Hindlimb muscle (tissue), 1 donor: ENCODE measurements at places on chromosomes 6 and 20.

GRCh38 chr6:129590408-129591022 is 119.5 kb downstream of the ARHGAP18 start:
- no peak for DNase-seq

DNA sequence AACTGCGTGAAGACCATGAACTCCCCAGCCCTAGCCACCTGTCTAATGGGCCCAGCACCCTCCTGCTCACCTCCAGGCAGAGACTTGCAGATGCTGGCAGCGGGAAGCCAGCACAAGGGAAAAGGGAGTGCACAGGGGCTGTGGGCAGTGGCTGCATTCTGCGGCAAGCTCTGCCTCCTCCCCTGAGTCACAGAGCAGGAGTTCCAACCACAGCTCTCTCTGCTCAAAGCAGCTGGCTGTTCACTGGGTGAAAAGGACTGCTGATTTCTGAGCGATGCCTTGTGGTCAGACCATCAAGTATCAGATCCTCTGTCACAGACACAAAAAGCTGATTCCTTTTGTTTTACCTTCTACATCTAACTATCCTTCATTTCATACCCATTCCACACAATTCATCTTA is 10.5 kb downstream of the NKX2-2 start:
- no peak for DNase-seq

GRCh38 chr6:97656236-97656635 is 373.2 kb upstream of the MMS22L start:
- DNase-seq: no peak

- DNase-seq: no peak
These were observed 72.9 kb upstream of the DSP start for GRCh38 chr6:7468382-7469081.

- no peak for DNase-seq
These were observed 201.4 kb downstream of the ARHGAP18 start for GRCh38 chr6:129508477-129509145.

DNA sequence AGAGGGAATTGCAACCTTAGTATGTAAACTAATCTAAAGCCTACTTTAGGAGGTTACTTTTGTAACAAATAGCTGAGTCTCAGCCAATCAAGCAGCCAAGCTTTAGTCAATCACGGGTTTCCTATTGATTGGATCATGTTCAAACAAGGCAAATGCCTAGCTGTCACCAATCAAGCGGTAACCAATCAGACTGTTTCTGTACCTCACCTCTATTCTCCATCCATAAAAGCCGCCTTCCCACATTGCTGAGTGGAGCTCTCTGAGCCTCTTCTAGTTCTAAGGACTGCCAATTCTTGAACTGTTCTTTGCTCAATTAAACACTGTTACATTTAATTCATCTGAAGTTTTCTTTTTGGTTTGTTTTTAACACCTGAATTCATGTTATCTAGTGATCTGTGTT is 148.4 kb upstream of the BMP5 start:
- no peak for DNase-seq

DNA sequence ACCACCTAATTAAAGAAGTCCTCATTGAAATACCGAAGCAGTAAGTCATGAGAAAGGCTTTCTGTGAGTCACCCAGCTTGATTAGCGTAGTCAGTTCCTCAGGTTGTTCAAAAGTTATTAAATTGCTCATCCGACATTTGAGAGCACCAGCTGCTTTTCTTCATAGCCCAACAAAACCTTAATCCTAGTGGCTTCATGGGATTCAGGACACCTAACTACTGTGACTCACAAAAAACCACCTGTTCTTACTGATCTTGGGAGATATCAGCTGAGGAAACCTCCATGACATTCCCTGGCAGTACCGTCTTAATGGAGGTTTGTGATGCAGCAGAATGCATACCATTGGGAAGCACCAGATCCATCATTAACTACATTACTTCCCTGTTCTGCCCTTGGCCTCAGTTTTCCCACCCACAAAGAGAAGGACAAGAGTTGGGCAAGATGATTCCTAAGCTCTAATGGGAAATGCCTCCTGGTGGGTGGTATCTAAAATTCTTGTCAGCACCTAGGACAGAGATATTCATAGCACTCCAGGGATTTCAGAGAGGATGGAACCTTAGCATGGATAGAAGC is 103.8 kb downstream of the KHDC1L start:
- no peak for DNase-seq

DNA sequence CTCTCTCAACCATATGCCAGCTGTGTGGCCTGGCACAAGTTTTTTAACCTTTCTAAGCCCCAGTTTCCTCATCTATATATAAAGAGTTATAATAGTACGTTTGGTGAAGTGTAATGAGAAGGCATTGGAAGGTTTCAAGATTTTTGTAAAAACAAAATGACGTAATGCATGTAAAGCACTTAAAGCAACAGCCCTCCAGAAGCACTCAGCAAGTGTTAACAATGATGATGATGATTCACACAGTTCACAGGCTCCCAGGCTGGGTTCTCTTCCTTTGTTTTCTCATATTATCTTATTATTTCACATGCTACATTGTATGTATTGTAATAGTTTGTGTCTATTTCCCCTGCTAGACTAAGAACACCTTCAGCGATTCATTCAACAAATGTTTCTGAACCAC is 6.2 kb downstream of the CEP250 start:
- DNase-seq: no peak

GRCh38 chr6:12022953-12023388 is 10.9 kb downstream of the HIVEP1 start:
- DNase-seq: no peak

- no peak for DNase-seq
These were observed 238.5 kb upstream of the HS3ST5 start for GRCh38 chr6:114581293-114581692.

DNA sequence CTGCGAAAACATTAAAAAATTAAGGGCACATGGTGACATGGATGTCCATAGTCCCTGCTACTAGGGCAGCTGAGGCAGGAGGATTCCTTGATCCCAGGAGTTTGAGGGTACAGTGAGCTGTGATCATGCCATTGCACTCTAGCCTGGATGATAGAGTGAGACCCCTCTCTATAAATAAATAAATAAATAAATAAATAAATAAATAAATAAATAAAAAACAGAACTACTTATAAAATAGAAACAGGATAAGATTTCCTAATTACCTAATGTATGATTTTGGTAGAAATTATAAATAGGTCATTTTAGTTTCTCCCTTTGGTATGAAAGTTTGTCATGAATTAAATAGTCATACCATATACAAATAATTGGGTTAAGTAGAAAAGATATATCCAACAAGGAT is 916.2 kb downstream of the GRIK2 start:
- DNase-seq: no peak

DNA sequence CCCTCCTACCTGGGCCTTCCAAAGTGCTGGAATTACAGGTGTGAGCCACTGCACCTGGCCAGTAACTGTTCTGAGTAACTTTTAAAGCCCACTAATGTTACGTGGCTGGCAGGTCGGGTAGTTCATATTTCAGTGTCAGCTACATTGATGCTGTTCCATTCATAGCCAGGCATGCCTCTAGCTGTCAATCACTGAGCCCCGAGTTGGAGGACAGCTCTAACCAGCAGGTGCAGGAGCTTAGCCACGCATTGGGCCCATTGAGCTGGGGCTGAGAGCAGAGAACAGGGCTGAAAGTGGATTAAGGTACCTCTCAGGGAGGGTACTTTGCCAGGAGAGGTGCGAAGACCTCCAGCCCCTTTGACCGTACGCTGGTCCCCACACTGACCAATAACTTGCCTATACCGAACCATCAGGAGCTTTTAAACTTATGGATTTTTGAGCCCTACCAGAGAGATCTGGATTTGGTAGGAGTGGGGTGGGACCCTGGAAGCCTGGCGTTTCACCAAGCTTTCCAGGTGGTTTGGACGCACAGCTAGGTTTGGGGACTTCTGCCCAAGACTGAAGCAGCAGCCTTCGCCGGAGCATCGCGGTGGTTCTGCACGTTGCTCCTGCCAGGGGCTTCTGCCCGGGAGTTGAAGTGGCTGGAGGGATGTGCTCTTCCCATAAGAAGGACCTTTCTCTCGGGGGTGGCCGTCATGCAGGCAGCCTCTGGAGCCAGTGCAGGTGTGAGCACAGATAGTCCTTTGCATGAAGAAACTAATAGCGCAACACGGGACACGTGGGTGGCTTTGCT is 82.6 kb downstream of the SERAC1 start:
- no peak for DNase-seq

DNA sequence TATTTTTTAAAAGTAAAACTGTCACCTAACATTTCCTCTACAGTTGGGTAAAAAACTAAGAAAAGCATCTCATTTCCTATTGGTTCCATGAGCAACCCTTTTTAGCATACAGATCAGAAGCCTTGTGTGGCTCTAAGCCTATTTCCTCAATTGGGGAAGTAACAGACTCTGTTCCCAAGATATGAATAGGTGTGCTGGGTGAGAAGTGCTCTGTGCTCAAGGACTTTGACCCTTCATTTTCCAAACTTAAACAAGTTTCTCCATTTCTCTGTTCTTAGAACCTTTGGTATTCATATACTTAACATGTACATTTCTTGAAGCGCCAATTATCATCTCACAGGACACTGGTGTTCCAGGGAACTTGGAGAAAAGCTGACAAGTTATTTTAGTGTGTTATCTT is 24.1 kb downstream of the CARMIL1 start:
- DNase-seq: no peak

- no peak for DNase-seq
These were observed 386.8 kb downstream of the HDGFL1 start for GRCh38 chr6:22956029-22956681.

- DNase-seq: peak; percentile 87
These were observed 44.9 kb downstream of the OR2B2 start for GRCh38 chr6:27867051-27867944.

DNA sequence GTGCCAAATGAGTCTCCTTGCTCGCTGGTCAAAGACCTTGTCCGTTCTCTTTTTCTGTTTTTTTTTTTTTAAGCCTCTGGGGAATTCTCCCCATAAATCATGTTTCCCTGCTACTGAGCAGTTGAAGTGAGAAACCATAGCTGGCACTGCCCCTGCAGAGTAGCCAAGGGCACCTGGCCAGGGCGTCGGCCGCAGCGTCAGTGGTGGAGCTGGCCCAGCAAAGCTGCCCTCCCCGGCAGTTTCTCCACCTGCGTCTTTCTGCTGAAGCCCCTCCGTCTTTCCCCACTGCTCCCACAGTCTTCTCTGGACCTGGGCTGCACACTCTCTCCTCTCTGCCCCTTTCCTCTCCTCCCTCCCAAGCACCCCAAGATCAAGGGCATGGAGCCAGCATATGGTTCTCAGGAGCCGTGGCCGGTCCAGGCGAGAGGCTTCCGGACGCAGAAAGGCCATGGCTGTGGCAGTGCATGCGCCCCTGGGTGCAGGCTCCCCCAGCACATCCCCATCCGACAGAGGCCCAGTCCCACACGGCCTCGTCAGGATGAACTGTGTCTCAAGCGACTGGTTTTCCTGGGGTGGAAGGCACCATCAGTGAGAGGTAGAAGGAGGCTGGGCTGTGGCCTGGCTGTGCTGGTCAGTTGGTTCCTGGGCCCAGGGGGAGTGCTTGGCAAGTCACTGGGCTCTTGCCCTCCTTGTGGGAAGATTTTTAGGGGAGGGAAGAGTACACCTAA is 218.1 kb downstream of the ERMARD start:
- DNase-seq: no peak

DNA sequence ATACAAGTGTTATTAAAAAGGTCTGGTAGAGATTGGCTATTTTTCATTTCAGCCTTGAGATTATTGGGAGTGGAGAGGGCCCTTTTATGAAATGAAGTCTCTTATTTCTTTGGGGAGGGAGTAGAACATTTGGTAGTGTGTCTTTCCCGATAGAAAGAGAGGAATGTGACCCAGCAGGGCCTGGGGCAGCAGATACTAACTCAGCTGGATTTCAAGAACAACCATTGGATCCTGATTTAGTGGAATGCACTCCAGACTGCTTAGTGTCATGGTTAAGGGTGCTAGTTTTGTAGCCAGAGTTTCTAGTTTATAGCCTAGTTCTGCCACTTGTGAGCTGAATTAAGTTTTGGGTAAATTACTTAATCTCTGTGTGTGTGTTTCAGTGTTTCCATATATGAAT is 18.4 kb upstream of the FLRT3 start:
- DNase-seq: no peak

DNA sequence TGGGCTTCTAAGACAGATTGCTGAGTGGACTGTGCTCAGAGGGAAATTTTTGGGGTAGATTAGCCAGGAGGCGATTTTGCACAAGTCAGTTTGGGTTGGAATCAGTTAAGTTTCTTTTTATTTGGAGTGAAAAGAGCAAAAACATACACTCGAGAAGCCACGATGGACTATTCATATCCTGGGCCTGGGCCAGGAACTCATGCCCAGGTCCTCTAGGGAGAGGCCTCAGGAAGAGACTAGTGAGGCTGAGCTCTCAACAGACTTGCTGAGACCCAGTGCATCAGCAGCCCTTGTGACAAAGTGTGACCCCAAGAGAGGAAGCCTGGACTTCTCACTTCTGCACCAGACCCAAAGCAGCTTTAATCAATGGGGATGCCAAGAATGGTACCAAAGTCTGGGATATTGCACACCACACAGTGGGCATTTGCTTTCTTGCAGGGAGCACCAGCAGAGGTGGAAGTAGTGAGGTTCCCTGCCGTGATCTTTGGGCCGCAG is 61.6 kb upstream of the MAFB start:
- DNase-seq: no peak

- DNase-seq: no peak
These were observed 11.5 kb upstream of the C6orf132 start for GRCh38 chr6:42153921-42154320.

DNA sequence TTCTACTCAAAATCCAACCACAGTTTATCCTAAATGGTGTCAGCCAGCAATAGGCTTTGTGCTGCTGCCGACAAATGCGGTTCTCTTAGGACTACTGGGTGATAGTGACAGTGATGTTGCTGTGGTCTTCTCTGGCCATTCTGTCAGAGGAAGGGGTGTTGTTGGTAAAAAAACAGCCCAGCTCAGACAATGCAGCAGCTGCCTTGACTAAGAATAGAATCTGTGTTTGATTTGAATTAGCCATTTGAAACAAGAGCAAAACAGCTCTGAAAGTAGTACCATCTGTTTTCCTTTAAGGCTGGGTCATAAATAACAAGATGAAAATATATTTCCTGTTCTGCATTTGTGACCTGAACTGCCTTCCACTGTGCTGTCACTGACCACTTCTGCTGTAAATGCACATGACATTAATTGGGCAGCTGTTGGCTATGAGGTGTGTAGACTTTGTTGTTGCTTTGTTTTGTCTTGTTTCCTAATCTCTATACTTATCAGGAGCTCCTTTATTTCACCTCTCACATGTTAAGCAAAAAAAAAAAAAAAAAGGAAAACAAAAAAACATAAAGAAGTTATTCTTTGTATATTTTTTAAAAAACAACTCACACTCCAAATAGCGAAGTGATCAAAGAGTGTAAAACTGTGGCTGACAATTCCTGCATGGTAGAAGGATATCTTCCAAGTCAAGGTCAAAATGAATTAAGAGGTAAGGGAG is 497.8 kb upstream of the ARID1B start:
- peak; percentile 4 for DNase-seq
